Activated naive CD4-positive, alpha-beta T cell treated with Interleukin-2 at 50 U/mL for 16 hours (primary cell): ENCODE measurements at places on chromosomes 16 and 17.

DNA sequence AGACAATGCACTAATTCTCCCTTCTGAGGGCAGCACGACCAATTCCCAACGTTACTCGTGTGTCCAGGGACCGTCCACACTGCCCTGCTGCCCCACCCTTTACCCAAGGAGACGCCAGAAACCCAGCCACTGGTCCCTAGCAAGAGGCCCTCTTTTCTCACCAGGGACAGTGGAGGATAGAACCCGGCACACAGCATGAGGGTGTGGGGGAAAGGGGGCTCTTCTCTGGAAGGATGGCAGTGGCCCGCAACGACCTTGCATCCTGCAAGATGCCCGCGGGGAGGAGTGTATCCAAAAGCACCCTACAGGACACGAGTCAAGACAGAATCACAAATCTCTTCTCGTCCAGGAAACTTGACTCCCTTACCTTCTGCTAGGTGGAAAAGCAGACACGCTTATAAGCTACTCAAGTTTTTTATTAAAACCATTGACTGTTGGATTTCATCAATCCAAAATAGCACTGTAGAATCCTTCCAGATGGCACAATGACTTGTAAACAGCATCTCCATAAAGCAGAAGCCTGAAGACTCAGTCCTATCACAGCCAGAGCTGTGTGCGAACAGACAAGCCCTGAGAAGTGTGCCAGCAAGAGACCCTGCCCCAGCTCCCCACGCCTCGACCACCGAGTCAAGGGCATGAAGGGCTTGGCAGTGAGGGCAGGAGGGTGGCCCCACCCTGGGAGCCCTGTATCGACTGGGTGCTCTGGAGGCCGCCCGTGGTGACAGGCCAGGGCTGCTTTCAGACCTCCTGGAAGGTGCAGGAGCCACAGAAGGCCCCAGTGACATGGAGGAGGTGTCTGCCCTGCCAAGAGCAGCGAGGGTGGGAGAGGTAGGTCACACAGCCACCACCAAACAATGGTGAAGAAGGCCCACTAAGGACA lies 103.8 kb downstream of the ANKRD11 start:
- DNase-seq: no peak

GRCh38 chr17:75875940-75876189 lies 2.5 kb downstream of the TRIM47 start:
- DNase-seq: no peak

DNA sequence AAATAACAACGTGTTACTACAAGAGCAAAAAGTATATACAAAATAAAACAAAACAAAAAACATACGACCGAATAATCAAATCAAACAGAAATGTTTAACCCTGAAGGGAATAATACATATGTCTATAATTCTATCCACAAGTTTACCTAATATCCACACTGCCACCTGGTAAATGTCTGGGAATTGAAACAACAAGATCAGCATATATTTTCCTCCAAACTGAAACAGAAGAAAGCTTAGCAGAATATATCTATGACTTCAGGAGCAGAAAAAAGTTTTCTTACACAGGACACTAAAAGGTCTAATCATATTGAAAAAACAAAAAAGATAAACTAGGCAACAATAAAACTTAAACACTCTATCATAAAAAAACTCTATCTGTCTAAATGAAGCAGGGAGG lies 404.0 kb downstream of the CDH11 start:
- no peak for DNase-seq

- DNase-seq: no peak
Observed at GRCh38 chr16:72810480-72810879, 237.4 kb downstream of the ZFHX3 start.

DNA sequence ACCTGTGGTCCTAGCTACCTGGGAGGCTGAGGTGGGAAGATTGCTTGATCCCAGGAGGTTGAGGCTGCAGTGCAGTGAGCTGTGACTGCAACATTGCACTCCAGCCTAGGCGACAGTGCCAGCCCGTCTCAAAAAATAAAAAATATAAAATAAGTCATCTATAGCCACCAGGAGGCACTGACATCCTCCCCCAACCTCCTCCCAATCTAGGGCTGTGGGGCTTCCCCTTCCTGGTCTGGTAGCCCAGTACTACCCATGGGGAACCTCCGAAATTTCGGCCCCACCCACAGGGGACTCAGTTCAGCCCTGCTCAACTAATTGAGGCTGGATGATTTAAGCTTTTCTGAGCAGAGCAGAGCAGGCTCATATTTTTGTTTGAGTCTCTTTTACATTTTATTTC lies 3.2 kb downstream of the ZSCAN10 start:
- peak; percentile 65 for DNase-seq

DNA sequence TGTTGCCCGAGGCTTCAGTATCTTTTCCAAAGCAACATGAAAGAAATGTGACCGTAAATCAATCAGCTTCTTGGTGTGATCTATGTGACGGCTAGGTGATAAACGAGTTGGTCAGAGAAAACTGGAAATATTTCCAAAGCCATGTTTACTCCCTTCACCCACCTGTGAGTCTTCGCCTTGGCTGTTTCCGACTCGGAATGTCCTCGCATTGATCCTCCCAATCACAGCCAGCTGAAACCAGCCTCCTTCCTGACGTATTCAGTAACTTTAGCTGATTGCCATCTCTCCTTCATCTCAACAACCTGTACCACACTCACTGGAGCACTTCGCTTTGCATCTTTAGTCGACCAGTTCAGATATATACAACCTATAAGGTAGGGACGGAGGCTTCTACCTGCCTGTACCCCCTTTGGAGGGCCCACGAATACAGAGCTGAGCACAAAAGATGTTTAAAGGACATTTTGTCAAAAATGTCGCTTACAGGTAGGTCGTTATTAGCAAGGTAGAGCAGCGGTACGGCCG lies 705 bp downstream of the KRABD2 start:
- no peak for DNase-seq

- DNase-seq: peak; percentile 80
Observed at GRCh38 chr17:80761110-80761871, 216.7 kb downstream of the RPTOR start.

GRCh38 chr16:77169650-77170236 lies 21.2 kb upstream of the MON1B start:
- DNase-seq: peak; percentile 24

DNA sequence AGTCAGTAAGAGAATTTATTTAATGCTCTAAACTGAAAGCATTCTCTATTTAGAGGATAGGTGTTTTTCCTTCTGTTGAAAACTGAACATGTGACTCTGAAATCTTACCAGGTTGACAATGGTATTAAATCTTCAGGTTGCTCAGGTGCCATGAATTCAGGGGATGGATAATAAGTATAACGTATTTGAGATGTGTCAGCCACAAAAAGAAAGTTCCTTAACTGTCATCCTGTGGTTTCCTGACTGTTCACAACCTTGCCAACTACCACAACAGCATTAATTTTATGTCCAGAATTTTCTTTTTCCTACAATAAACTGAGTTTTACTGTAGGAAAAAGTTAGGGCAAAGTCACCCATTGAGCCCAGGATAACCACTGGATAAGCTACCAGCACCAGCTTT lies 243.3 kb upstream of the PSMD7 start:
- no peak for DNase-seq

DNA sequence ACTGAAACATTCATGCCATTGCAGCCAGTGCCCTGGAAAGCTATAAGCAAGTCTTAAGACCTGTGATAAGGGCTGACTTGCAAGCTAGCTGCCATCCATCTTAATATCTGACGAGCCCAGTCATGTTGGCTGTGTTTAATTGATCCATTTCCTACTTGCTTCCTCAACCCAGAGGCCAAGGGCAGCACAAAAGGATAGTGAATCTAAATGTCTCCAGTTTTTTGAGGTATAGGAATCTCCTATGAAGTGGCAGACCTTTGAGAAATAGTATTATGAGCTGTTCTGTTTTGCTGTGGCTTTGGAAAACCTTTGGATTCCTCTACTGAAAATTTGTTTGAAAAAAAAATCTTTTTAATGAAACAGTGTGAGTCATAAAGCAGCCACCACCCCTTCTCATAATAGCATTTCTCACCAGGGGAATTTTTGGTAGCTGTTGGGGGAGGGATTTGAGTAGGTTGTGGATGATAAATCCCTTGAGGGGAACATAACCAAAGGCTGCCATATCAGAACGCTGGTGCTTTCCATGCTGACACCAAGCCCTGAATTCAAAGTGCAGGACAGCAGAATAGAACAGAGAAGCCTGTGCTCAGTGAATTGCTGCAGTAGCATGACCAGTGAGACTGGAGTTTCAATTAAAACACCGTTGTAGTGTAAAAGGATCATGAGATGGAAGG lies 12.9 kb downstream of the ZNRF1 start:
- DNase-seq: peak; percentile 68

DNA sequence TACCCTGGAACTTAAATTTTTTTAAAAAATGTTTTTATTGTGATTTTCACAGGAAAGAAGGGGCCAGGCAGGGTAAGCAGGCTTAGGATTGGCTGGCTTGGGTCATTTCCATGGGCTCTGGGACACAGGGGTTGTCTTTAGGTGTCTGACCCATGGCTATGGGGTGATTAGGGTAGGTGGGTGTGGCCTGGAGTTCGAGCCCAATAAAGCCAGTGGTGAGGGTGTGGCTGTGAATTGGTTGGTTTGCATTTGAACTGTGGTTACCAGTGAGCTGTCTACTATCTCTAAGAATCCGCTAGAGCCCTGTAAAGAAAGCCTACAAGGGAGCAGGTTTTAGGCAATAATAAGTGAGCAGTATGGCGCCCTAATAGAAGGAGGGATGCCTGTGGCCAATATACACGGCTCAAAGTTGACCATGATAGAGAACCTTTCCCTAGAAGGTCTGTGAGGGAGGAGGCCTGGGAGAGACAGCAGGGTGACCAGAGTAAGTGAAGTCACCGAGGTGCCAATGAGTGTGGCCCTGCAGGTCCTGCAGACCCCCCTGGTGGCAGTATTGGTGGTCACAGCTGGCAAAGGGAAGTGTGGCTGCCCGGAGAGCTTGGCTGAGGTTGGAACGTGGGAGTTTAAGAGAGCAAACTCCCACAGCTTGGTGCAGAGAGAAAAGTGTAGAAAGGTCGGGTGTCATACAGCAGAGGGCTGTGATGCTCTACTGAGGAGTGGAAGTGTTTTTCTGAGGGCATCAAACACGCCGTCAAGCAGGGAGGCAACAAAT lies 454.0 kb downstream of the WWOX start:
- DNase-seq: no peak

DNA sequence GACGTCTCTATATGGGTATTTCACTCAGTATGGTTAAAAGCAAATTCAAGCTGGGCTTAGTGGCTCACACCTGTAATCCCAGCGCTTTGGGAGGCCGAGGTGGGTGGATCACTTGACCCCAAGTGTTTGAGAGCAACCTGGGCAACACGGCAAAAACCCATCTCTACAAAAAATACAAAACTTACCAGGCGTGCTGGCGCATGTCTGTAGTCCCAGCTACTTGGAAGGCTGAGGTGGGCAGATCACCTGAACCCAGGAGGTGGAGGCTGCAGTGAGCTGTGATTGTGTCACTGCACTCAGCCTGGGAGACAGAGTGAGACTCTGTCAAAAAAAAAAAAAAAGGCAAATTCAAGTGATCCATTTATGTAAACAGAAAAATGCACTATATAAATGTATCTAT lies 1.3 kb upstream of the TNFRSF17 start:
- no peak for DNase-seq

DNA sequence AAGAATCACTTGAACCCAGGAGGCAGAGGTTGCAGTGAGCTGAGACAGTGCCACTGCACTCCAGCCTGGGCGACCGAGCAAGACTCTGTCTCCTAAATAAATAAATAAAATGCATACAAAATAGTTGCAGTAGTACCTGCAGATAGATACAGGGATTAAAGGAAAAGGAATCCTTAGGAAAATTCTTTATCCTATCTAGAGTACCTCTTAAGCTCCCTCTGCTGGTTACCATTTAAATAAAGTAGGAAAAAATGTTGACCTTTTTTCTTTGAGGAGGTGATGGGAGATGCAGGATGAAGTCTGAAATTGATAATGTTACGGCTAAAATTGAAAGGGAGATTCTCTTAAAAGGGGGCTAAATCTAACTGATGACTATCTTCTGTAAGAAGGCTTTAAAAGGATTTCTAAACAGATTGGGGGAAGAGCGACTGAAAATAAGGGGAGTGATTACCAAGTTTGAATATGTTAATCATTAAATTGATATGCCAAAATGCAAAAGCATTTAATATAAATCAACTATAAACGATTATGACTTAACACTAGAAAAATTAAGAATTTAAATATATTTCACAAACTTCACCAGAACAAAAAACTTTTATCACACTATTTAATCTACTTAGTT lies 29.4 kb downstream of the C16orf87 start:
- no peak for DNase-seq

GRCh38 chr16:25269879-25270278 lies 12.2 kb upstream of the ZKSCAN2 start:
- DNase-seq: no peak

DNA sequence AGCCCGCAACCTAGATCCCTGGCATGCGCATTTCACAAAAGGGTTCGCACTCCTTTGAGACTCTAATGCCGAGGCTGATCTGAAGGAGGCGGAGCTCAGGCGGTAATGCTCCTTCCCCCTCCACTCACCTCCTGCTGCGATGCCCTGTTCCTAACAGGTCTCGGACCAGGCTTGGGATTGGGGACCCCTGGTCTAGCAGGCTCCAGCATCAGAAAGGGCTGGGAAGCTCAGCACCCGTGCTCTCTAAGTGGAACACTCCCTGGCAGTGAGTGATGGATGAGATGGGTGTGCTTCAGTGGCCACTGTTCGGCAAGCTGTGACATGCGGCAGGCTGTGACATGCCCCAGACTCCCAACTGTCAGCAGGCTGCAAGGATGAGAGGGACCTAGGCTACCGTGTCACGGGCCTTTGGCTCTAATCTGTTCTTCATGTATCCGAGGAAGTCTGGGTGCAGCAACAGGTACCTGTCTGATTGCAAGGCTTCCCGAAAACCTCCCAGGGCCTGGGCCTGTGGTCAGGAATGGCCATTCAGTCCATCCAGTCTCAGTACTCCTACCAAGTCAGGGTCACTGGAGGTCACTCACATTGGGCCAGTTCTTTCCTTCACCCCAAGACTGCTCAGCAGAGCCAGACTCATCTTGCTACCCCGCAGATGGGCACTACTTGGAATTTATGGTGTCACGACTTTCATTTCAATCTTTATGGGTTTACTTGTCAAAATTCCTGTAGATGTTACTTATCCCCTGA lies 1.3 kb upstream of the ST6GALNAC2 start:
- DNase-seq: no peak

GRCh38 chr17:33442320-33442719 lies 149.2 kb upstream of the ASIC2 start:
- no peak for DNase-seq

DNA sequence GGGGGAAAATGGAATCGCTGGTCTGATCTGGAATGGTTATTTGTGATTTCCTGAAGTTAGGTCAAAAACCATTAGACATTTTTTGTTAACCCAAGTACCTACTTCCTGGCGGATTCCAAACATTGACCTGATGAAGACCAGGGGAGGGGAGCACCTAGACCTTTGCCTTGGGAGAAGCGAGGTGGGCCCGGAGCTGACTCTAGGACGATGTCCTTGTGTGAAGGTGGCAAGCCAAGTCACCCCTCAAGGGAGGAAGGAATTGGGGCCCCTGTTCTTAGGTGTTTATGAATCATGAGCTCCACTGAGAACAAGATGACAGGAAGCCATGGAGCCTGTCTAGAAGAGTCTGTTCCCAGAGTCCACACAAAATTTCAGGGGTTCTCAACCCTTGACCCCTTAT lies 204.9 kb upstream of the FOXF1 start:
- DNase-seq: no peak

- DNase-seq: no peak
Observed at GRCh38 chr16:50717091-50717490, 23.7 kb downstream of the NOD2 start.

- DNase-seq: no peak
Observed at GRCh38 chr16:56892705-56893104, 27.7 kb downstream of the SLC12A3 start.
